ENCODE measurements at places on chromosomes 16 and 17. TPM values are rescaled to one million over a fixed set of nuclear protein-coding genes. Genes with fewer than 3 reads are reported as not detected.

DNA sequence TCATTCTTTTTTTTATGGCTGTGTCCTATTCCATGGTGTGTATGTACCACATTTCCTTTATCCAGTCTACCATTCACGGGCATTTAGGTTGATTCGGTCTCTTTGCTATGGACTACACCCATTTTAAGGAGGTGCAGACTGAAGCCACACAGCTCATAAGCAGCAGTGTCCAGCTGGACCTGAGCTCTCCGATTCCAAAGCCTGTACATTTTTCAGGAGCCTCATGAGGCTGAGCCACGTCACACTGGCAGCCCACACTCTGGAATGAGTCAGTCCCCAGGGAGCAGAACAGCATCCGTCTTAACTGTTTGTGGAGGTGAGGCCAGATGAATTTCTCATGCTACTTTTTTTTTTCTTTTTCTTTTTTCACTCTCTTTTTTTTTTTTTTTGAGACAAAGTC is 116.1 kb downstream of the C16orf95 start:
- DNase-seq = peak; percentile 71

DNA sequence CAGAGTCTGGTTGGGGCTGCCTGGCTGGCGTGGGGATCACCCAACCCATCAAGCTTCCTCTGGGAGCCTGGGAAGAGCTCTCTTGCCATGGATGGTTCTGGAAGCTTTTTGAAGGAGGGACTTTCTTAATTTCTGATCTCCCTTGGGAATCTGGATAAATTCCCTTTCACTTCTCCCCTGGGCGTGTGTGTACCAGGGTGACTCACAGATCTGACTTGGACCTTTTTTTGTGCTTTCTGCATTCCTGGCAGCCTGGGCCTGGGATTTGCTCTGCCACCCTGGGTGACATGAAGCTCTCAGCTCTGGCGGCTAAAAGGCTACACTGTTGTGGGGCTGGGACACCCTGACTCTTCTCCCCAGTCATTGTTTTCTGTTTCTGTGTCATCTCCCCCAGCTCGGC is 70.1 kb downstream of the ABCC1 start:
- DNase-seq = no peak

DNA sequence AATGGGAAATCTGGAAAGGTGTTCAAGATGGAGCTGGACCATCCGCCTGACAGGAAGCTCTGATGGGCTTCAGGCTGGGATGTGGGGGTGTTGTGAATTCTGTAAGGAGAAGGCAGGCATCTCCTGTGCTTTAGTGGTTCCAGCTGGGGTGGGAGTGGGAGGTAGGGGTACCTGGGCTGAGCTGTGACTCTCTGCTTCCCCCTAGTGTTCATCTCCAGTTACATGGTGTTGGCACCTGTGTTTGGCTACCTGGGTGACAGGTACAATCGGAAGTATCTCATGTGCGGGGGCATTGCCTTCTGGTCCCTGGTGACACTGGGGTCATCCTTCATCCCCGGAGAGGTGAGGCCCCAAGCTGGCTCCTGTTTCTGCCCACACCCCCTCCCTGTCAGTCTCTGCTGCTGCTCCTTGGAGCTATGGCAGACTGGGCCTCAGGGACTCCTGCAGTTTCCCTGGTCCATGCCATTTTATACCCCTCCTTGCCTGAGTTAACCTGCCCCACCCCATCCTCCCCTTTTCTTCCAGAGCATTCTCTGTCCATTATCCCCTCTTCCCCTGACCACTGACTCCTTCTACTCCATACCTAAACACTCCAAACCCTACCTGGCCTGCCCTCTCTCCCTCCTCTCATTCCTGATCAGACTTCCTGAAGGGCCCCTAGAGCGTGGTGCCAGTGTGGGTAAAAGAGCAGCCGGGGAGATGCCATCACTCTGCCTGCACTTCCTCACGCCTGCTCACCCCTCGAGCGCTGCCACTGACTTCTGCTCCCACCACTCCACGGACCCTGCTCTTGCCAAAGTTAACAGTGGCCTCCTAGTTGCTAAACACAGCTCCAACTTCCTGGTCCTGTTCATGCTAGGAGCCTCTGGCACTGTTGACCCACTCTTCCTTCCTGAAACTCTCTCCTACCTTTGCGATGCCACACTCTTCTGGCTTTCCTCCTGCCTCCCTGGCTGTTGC is 3.4 kb downstream of the SPNS1 start:
- DNase-seq = no peak

PRCD gene
- total RNA-seq = not detected

DNA sequence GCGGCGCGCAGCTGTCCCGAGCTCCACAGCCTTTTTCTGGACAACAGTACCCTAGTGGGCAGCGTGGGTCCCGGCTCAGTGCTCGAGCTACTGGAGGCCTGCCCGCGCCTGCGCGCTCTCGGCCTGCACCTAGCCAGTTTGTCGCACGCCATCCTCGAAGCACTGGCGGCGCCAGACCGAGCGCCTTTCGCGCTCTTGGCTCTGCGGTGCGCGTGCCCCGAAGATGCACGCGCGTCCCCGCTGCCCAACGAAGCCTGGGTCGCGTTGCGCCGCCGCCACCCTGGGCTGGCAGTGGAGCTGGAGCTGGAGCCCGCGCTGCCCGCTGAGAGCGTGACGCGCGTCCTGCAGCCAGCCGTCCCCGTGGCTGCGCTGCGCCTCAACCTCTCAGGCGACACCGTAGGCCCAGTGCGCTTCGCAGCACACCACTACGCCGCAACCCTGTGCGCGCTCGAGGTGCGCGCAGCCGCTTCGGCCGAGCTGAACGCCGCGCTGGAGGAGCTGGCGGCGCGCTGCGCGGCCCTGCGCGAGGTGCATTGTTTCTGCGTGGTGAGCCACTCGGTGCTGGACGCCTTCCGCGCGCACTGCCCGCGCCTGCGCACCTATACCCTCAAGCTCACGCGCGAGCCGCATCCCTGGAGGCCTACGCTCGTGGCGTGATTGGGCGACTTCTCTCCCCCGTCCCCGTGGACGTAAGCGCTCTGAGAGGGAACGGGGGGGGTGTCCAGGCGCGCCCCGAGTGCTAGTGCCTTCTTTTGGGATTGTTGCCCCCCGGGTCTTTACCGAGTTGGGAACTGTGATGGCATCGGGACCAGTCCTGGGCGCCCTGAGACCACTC is 1.2 kb upstream of the HSF4 start:
- DNase-seq = no peak

- DNase-seq = no peak
These were observed 12.2 kb upstream of the RPH3AL start for GRCh38 chr17:364766-365165.

COPZ2 gene
- total RNA-seq = 3.7 TPM

- no peak for DNase-seq
These were observed 92.8 kb downstream of the AMFR start for GRCh38 chr16:56332464-56333079.

DNA sequence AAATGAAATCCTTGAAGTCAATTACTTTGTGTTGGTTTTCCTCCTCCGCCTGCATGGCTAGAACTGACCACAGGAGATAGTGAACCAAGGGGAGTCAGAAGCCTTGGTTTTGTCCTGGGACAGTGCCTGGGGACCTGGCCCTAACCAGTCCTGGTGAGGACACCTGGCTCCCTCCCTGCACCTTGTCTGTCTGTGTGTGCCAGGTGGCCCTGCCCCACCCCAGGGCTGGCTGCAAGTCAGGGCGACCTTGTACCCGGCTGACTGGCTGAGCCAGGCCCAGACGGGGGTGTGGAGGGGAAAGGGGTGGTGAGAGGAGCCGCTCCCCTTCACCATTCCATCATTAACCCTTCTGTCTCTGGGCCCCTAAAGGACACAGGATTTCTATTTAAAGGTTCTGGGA is 3.4 kb downstream of the RAPGEFL1 start:
- DNase-seq = no peak

KRTAP3-1 gene
- total RNA-seq = not detected

- no peak for DNase-seq
These were observed 8.6 kb upstream of the TEX19 start for GRCh38 chr17:82350182-82351030.

DNA sequence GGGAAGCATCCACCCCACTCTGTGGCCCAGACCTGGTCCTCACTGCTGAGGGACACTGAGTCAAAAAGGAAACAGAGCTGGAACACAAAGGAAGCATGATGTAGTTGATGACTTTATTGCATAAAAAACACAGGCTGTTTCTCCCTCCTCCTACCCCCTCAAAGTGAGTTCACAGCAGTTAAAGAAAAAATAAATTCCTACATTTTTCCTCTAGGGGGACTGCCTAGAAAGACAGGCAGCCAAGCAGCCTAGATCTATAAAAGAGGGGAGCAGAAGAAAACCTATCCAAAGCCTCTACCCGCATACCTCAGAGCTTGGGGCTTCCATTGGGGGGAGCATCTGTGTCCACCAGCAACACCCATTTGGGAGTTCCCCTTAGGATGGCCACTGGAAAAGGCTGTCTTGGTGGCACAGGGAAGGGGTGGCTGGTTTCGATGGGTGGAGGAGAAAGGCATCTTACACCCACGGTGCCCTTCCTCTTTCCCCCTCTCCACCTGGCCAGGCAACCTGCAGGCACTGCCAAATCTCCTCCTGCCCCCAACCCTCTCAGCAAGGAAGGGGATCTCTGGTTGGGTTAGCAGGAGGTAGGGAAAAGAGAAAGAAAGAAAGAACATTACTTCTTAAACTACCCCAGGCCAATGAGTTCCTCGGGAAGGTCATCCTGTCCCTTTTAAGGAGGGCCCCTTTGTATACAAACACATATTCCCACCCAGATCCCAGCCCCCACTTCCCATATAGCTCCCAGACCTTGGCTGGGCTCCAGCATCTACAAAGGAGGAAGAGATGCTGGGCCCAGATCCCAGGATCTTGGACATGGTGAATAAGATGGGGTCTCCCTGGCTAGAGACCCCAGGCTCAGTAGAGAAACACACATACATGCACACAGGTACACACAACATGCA is 4.0 kb upstream of the SCRN2 start:
- DNase-seq = no peak

- no peak for DNase-seq
These were observed 37.7 kb upstream of the OR3A1 start for GRCh38 chr17:3335876-3336275.

DNA sequence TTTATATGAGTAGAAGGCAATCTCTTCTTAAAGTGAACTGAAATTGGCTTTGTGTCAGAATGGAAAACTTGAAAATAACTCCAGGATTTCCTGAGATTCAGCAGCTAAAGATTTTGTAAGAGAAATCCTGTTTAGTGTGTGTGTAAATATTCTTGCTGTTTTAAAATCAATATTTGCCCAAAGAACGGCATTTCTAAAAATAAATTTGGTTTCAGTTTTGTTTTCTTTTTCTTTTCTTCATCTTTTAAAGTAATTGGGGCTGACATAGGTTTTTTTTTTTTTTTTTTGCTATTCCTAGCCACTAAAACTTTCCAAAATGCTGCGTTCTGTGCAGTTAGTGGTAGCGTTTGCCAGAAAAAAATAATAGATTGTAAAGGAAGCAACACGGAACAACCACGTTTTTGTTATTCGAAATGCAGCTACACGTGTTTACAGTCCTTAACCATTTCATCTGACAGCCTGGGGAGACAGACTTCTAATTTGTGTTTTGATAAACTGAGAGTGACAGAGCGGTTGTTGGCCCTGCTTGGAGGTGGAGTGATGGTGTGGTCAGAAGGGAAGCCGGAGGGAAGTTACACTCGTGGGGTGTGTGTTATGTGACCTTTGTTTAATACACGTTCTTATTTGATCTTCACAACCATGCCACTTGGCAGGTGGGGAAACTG is 21.6 kb upstream of the SMPD3 start:
- no peak for DNase-seq

GRCh38 chr16:66263973-66264310 is 102.5 kb upstream of the CDH5 start:
- no peak for DNase-seq

GSG1L gene
- not detected for total RNA-seq

PLA2G15 gene
- 27.2 TPM for total RNA-seq

DNA sequence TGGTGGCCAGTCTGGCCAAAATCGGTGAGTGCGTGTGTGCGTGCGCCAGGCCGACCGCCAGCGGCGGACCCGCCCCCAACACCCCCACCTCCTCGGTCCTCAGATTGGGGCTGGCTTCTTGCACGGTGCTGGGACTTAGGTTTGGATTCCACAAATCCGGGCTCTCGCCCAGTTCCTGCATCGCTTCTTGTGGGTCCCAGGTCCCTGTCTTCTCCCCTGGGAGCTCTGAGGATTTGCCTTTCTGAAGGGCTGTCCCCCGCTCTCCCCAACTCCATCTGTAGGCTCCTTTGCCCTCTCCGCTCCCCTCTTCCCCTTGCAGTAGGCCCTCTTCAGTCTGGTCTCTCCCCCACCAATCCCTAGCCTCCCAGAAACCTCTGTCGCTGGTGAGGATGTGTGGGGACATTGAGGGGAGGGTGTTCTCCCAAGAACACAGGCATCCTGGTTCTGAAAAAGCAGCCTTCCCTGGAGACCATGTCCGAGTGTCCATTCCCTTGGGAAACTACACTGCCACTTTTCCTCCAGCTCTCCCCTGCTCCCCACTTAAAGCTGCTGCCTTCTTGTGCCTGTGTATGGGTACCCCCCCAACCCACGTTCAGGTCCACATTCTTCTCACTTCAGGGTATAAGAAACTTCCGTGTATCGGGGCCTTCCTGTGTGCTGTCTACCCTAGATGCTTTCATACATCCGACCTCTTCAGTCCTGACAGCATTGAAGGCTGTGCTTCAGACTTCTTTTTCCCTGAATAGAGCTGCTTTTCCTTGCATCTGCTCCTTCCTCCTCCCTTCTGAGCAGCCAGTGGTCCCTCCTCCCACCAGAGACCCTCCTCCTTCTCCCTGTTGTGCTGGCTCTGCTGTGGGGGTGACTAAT is 632 bp downstream of the SLC9A5 start:
- no peak for DNase-seq

DNA sequence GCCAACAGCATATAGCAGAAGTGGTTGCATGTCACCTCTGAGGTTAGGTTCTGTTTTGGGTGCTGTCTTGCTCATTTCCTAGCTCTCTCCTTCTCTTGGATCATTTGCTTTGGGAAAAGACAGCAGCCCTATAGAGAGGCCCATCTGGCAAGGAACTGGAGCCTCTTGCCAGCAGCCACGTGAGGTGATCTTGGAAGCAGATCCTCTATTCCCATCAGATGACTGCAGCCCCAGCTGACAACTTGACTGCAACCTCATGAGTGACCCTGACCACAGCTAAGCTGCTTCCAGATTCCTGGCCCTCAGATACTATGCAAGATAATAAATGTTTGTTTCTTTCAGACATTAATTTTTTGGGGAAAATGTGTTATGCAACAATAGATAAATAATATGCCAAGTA is 213.3 kb upstream of the HS3ST4 start:
- no peak for DNase-seq

GRCh38 chr16:85017151-85017550 is 5.8 kb upstream of the ZDHHC7 start:
- no peak for DNase-seq

DNA sequence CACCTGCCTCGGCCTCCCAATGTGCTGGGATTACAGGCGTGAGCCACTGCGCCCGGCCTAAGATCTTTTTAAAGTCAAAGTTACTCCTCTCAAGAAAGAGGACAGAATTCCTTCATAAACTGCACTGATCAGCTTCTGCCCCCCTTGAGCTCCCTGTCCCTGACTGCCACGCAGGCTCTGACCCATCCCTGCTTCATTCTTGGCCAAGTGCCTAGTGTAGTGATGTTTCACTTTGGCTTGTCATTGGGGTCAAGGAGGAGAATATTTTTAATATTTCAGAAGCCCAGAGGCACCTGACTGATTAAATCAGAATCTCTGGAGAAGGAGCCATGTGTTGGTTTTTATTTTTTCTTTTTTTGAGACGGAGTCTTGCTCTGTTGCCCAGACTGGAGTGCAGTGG is 9.1 kb downstream of the MRM1 start:
- DNase-seq = no peak
